Lung (tissue), 17 donors: ENCODE measurements at places on chromosomes 16 and 17.

DNA sequence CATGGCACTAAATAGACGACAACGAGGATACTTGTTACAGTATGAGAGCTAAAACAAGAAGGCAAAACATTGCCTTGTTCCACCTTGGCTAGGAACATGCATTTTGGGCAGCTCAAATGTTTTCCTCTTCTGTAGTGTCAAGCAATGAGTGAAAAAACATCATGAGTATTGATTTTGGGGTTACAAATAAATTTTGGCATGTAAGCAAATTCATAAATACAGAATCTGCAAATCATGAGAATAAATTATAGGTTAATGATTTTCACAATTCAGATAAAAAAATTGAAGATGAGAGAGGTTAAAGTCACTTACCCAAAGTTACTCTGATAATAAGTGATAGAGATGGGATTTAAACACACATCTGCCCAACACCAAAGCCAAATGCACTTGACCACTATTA lies 28.4 kb upstream of the NUFIP2 start:
- DNase-seq = no peak

- no peak for DNase-seq
Observed at GRCh38 chr16:590815-591200, 942 bp downstream of the RAB40C start.

- no peak for DNase-seq
Observed at GRCh38 chr17:50630524-50631194, 4.0 kb upstream of the ABCC3 start.

DNA sequence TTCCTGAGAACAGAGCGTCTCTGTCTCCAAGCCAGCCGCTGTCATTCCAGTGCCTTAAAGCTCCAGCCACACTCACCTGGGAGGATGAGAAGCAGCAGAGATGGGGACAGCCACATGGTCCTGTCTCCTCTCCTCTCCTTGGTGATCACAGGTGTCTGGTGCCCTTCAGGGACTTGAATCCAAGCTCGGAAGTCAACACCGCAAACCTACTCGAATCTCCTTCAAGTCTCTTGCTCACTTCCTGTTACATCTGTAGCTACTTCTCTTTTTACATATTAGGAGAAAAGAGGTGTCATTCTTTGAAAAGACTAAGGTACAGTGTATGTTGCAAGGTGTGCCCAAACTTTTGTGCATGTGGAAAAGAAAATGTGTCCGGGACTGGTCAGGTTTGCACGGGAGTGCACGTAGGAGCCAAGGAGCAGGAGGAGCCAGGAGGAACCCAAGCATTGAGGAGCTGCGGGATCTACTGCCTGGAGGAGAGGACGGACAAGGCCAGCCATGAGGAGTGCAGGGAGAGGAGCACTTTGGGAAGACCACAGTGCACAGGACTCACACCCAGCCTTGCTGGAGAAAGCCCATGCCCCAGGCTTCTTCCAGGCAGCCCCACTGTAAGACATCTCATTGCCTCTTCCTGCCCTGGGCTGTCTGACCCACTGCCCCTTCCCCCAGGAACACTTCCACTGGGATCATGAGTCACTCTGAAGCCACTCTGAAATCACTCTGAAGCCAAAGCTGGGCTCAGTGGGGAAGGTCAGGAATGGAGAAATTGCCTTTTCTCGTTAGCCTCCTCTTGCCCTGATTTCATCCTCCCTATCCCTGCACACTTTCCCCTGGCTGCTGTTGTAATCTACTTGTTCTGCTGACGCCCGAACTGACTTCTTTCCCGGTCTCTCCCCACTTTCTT lies at the start of gene CD300LD:
Gene CD300LD (minus strand): TSS at position 197 of the 904 bp plus-strand sequence. CDS start 81 bp downstream, at position 116.
- no peak for DNase-seq

- no peak for DNase-seq
Observed at GRCh38 chr17:78075545-78075944, 53.0 kb downstream of the TMC6 start.

DNA sequence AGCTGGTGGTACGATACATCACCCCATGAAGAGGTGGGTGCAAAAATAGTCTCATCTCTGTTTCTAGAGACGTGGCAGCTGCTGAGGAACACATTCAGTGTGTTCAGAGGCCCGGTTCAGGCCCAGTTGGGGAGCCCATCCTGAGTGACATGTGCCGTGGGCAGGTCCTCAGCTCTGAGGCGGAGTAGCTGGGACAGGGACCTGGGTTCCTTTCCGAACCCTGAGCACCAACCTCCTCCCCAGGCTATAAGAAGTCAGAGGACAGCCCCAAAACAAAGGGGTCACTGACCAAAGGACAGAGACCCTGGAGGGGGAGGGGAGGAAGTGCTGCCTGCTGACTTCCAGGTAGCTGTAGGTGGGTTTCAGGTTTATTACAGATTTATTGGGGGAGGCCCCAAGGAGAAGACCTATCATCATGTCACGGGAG lies 5.1 kb downstream of the LDHD start:
- DNase-seq = no peak

DNA sequence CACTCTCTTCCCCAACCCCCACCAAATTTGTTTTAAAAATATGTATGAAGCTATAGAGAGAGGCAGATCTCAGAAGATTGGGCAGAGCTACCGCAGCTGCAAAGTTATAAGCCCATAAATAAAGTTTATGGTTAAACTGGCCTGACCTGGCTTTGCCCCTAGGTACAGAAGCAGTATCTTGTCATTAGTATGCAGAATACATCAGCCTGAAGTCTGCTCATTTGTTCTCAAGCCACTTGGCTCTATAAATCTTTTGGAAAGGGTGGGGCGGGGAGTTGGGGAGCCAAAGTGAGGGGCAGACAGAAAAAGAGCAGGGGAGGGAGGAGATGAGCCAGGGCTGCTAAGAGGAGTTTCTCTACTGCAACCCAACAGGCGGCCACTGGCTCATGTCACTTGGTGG lies 113.2 kb downstream of the SOX9 start:
- peak; percentile 22 for DNase-seq

DNA sequence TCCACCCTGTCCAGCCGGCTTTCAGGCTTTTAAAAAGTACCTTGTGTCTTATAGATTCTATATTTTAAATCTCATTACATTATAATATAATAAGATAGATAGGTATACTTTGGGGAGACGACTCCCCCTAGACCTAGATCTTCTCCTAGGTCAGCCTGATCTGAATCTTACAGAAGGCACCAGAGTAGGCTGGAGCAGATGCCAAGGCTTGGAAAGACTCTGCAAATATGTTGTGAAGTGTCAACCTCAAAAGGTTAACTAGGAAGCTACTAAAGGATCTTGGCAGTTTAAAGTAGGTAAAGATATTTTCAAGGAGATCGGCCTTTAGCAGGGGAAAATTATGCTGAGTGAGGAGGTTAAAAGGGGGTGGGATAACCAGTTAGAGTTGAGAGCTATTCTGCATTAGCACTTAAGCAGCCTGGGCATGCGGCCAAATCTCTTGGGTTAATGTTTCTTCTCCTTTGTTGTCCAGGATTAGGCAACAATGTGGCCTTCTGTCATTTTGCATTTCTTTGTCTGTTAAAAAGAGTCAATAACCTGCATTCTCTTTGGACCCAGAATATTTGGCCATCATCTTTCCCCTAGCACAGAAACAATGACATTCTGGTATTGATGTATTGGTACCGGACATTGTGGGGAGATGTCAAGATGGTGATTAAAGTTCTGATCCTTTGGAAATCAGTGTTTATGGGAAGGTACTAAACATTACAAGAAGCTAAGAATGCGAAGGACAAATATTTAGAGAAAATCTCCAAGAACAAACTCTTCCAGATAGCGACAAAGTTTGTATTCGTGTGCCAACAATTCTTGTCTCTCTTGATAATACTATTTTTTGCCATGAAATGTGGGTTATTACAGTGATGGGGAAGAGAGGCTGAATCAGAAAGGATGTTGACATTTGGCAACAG lies 51.2 kb upstream of the DHX40 start:
- DNase-seq = peak; percentile 99

- no peak for DNase-seq
Observed at GRCh38 chr16:839643-840408, 39.3 kb upstream of the GNG13 start.

DNA sequence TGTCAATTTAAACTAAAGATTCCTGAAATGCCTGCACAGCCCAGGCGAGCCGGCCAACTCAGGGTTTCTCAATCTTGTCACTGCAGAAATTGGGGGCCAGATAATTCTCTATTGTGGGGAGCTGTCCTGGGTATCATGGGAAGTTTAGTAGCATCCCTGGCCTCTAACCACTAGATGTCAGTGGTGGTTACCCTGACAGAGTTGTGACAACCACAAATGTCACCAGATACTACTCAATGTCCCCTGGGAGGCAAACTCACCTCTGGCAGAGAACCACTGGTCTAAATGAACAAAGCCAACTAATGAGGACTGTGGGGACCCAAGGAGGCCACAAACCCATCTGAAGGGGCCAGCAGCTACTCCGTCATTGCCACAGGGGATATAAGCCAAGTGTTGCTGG lies 90.9 kb downstream of the MYH11 start:
- peak; percentile 75 for DNase-seq

DNA sequence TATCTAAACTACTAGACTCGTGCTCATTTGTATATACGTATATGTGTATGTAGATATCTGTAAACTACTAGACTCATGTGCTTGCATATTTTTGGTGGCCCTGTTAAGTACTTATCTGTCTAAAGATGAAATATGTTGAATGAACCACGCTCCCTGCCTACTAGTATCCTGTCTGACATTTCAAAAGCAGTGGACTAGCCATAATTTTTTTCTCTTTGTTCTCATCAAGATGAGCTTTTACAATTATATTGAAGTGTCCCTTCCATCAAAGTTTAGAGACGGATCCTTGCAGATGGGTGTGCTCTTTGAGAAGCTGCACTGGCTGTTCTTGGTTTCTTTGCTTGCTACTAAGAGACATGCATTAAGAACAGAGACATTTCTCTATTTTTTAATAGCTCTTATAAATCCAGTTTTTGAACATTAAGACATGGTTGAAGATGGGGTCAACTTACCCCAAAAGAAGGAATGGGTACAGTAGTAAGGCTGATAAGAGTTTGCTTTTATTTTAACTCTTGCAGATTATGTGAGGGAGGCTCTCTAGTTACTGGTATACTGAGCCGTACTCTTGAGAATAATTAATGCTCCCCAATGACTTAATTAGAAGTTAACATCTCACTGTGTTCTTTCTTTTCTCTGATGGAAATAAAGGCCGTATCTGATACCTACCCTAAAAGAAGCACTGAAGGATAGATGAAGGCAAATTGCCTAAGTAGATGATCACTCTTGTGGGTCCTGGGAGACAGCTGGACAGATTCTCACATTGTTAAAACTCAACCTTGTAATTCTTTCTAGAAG lies 3.4 kb downstream of the CNTNAP4 start:
- DNase-seq = no peak

- DNase-seq = no peak
Observed at GRCh38 chr17:75899353-75899752, 2.6 kb upstream of the TRIM65 start.

- DNase-seq = peak; percentile 74
Observed at GRCh38 chr17:18141210-18141803, 32.8 kb downstream of the MYO15A start.

DNA sequence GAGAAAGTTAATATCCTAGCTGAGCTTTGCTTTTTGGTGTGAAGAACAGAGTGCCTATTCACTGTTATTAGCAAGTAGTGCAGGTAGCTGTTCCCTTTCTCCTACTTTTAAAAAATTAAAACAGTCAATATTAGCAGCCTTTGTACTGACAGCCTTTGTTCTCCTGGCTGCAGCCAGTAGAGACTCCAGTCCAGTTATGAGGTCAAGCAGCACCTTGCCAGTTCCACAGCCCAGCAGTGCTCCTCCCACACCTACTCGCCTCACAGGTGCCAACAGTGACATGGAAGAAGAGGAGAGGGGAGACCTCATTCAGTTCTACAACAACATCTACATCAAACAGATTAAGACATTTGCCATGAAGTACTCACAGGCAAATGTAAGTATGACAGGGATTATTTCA lies 22.6 kb downstream of the AKTIP start:
- DNase-seq = no peak

GRCh38 chr16:27538528-27538927 lies 11.2 kb downstream of the GTF3C1 start:
- no peak for DNase-seq

DNA sequence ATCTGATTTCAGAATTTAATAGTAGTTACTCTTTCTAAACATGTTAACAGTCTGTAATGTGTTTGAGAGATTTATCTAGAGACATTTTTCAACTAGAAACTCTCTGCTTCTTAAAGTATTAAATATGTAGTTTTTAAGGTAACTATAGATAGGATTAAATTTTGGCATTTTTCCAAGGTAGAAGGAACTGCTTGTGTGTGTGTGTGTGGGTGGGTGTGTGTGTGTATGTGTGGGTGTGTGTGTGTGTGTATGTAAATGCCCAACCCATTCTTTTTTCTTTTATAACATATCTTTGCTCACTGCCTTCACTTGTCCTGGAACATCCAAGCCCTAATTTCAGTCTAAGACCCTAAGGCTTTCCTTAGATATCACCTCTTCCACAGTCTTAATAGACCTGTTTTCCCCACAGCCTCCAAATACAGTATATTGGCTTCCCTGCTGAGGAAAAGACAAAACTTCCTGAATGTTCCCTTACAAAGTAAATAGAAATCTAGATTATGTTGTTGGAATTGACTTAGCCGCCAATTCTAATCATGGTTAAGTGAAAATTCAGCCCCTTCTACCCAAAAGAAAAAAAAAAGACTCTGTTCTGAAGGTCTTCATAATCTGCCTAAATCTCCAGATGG lies 33.5 kb downstream of the NUP93 start:
- DNase-seq = no peak

- no peak for DNase-seq
Observed at GRCh38 chr17:59505610-59506276, 59.7 kb upstream of the DHX40 start.

DNA sequence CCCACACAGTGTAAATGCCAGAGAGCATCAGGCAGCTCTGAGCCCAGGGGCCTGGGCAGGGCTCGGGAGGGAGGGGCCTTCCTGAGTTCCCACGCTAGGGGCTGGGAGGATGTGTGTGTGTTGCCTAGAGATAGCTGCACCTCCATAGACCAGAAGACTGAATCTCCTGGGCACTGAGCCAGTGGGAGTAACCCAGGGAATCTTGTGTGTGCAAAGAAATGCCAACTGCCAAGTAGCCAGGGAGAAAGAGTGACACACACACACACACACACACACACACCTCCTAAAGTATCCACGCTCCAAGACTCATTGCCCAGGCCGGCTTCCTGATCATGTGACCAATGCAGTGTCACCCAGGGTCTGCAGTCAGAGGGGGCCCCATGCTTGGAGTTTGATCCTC lies 166.2 kb upstream of the RPL38 start:
- peak; percentile 63 for DNase-seq

- DNase-seq = no peak
Observed at GRCh38 chr16:31273187-31273586, 13.4 kb downstream of the ITGAM start.

DNA sequence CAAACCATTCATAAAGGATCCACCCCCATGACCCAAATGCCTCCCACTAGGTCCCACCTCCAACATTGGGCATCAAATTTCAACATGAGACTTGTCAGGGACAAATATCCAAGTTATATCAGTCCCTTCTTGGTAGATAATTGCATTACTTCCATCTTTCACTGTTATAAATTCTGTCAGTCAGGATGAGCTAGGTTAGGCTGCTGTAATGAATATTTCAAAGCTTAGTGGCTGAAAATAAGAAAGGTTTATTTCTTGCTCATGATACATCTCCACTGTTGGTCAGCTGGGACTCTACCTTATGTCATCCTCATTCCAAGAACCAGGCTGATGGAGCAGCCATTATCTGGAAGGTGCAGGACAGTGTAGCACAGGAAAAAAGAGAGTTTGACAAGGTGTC lies 50.3 kb upstream of the TMC5 start:
- DNase-seq = no peak

- peak; percentile 83 for DNase-seq
Observed at GRCh38 chr17:72158895-72159885, 38.4 kb downstream of the SOX9 start.
